ENCODE measurements at places on chromosomes 12 and 14.

DNA sequence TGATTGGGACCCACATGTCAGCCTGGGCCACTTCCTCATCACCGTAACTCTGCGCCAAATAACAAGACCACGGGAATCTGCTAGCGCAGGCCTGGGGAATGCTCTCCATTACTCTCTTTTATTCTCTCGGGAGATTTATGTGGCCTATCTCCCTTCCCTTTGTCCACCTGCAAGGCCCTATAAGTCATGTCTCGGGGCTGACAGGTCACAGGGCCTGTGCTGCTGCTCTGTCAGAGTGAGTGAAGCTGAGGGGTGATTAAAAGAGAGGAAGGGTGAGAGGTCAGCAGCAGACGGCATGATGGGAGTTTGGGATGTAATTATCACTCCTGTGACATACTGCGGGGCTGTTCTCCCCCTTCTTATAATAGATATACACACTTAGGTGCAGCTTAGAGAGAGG lies 26.2 kb upstream of the GPATCH2L start:
- DNase-seq: no peak

DNA sequence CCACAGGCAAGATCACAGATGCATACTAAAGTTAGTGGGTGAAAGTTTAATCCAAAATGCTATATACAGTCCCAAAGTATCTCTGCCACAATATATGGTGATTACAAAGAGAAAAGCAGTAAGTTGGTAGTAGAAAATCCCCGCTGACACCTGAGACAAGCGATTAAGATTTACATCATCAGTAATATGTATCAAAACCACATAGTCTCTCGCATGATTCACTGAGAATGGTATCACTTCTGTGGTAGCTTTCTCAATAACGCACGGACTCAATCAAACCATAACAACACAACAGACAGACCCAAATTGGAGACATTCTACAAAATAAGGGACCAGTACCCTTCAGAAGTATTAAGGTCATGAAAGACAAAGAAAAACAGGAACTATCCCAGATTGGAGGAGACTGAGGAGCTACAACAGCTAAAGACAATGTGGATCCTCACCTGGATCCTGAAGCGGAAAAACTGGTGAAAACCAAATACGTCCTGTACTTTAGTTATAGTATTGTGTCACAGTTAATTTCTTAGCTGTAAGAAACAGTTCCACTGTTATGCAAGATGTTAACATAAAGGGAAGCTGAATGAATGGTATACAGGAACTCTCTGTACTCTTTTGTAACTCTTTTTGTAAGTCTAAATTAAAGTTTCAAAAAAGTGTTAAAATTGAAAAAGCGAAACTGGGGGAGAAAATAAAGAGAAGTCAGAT lies 51.0 kb downstream of the SPTLC2 start:
- no peak for DNase-seq

DNA sequence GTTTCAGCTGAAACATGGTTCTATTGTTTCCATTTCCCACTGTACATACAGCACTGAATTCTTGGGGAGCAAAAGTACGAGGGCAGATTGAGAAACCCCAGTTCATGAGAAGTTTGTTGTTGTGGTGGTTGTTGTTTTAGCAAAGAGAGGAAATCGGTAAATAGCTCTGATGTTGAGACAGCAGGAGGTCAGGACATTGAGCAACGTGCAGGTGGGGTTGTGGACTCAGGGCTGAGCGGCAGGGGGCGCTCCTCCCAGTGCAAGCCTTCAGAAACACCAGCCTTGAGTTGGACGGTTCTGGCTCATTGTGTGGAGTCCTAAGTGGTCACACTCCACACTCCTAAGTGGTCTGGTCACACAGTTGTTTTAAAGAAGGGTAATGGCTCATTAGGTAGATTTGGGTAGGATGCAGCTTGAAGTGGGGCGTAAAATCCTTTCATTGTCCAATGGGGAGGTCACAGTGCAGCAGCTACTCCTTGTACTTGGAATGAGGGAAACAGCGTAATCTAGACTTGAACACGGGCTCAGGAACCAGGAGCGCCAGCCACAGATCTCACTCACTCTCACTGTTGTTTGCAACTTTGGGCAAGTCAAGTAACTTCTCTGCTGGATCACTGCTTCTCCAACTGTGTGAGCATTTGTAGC lies 14.5 kb upstream of the PWP1 start:
- peak; percentile 61 for DNase-seq

DNA sequence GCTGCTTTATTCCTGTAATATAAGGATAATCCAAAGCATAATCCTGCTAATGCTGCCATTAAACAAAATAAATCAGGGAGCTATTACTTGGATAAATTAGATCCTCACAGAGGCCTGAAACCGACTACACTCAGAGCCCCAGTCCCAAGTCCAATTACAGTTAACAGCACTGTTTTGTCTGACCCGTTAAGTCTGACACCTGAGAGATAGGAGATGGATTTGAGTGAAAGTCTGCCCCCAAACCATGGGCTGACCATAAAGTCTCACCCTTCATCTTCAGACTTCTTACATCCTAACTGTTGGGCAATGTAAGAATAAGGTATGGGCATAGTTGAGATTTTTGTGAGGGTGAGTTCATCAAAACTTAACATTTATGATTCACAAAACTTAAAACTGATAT lies 181.7 kb downstream of the PLCZ1 start:
- no peak for DNase-seq

- DNase-seq: no peak
Observed at GRCh38 chr14:102589761-102590290, 2.6 kb upstream of the RCOR1 start.

DNA sequence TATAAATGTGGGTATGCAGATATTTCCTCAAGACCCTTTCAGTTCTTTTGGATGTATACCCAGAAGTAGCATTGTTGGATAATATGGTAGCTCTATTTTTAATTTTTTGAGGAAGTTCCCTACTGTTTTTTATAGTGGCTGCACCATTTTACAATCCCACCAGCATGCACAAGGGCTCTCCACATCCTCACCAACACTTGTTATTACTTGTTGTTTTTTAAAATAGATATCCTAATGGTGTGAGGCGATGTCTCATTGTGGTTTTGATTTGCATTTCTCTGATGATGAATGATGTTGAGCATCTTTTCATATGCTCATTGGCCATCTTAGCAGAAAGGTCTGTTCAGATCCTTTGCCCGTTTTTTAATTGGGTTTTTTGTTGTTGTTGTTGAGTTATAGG lies 47.1 kb downstream of the DIP2B start:
- no peak for DNase-seq

DNA sequence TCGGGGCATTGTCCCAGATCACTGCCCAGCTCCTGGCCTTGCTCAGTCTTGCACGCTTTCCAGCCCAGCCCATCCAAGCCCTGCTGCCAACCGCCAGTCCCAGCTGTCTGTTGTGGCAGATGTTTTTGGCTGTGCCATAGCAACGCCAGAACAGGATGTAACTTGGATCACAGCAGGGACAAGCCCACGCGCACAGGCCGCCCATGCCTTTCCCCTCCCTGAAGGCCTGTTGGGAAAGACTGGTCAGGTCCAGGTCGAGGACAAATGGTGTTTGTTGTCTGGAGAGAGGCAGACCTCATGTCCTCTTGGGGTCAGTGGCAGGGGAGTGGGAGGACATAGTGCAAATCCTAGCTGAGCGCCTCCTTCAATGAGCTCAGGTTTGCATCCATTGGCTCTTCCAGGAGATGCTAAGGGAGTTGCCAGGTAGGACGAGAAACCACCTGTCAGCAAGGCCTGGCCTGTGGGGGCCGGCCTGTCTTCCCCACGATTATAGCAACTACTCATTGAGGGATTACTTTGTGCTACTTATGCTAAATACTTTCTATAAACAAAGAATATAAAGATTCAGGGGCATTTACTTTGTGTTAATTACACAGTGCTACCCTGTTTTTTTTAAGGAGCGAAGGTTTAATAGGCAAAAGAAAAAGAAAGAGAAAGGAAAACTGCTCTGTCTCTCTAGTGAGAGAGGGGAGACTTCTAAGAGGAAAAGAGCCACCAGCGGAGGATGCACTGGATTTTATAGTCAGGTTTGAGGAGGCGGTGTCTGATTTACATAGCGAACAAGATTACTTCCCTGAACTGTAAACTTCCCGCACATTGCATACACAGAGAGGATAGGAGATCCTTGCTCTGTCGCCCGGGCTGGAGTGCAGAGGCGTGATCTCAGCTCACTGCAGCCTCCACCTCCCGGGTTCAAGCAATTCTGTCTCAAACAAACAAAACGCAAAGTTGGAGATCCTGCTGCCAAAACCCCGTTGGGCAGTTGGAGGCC lies 42.8 kb upstream of the CORO1C start:
- no peak for DNase-seq

- no peak for DNase-seq
Observed at GRCh38 chr12:109307051-109307450, 2.0 kb downstream of the FOXN4 start.

- DNase-seq: no peak
Observed at GRCh38 chr12:19959353-19959752, 409.0 kb upstream of the PDE3A start.

GRCh38 chr12:110337912-110338710 lies 57.1 kb downstream of the ATP2A2 start:
- no peak for DNase-seq

- DNase-seq: no peak
Observed at GRCh38 chr12:11724888-11725311, 75.4 kb downstream of the ETV6 start.

- DNase-seq: no peak
Observed at GRCh38 chr12:28936711-28937110, 212.4 kb upstream of the FAR2 start.

DNA sequence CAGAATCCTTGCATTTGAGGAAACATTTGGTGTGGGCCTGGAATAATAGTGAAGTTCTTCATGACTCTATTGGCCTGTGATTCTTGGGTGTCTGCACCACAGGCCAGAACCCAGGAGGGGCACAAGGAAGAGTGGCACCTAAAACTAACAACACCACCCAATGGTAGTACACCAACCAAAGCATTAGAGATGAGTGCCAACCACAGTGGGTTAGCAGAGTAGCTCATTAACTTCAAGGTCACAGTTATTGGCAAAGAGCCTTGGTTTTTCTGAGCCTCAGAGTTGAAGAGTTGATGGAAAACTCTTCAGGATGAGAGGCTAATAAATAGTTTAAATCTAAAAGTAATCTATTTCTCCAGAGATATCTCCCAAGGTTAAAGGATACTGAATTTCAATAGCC lies 57.0 kb downstream of the HELB start:
- no peak for DNase-seq

GRCh38 chr14:45156067-45156466 lies 20.3 kb downstream of the FANCM start:
- peak; percentile 32 for DNase-seq

DNA sequence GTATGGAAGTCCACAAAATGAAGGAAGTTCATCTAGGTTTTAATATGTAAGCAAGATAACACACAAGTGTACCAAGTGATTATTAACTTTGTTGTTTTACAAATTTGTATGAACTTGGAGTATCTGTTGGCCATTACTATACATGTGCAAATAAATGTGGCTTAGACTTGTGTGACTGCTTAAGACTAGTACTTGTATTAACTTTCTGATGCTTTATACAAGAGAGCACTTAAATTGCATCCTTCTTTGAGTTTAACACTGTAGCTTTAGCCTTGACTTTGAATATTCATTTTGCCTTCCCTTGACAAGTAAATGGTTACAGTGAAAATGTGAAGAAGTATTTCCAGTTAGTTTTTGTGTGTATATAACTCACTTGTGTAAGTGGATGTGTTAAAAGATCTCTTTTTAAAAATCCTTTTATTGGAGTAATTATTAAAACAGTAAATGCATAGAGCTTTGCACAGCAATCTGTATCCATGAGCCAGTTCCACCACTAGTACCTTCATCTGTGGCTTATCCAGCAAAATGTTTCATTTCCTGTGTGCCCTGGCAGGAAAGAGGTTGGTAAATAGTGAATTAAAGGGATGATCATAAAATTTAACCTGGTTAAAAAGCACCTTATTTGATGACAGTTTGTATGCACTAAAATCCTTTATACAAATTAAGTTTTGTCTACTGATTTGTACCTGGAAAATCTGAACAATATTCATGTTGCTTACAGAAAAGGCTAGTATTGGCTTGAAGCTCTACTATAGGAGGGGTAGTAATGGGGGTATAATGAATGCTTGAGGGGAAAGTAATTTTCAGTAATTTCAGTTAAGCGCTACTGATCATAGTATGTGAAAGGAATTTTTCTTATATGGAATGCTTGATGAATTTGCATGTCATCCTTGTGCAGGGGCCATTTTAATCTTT lies 8.0 kb downstream of the PNN start:
- peak; percentile 8 for DNase-seq

DNA sequence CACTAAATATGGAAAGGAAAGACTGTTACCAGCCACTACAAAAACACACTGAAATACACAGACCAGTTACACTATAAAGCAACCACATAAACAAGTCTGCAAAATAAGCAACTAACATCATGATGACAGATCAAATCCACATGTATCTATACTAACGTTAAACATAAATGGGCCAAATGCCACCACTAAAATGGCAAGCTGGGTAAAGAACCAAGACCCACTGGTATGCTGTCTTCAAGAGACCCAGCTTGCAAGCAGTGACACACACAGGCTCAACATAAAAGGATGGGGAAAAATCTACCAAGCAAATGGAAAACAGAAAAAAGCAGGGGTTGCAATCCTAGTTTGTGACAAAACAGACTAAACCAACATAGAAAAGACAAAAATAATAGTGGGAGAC lies 260.9 kb upstream of the SSTR1 start:
- no peak for DNase-seq

GRCh38 chr14:74548881-74549280 lies 55.3 kb downstream of the ISCA2 start:
- no peak for DNase-seq

DNA sequence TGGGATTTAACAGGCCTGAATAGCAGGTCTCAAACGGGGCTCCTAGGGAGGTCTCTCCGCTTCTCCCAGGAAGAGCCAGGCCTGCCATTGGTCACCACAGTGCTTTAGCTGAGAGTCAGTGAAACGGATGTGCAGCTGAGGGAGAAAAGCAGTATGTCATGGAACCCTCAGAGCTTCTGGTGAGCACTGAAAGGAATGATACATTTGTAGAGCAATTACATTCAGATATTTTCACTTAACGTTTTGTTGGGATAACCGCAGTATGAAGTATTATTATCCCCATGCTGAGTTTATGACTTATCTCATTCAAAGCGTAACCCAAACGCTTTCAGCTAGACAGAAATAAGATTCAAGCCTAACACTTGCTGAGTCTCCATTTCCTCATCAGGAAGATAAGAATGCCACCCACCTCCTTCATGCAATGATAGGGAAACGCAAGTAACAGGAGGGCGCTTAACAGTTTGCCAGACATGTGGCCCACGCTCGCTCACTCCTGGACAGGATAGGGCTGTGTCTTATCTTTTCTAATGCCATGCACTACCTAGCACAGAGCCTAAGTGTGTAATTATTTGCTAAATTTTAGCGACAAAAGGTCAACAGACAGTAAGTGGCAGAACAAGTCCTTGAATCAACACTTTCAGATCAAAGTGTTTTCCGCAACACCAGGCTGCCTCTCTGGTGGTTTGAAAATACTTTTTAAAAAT lies 28.2 kb downstream of the DAD1 start:
- no peak for DNase-seq

GRCh38 chr14:60845523-60845922 lies 111.0 kb downstream of the MNAT1 start:
- no peak for DNase-seq

DNA sequence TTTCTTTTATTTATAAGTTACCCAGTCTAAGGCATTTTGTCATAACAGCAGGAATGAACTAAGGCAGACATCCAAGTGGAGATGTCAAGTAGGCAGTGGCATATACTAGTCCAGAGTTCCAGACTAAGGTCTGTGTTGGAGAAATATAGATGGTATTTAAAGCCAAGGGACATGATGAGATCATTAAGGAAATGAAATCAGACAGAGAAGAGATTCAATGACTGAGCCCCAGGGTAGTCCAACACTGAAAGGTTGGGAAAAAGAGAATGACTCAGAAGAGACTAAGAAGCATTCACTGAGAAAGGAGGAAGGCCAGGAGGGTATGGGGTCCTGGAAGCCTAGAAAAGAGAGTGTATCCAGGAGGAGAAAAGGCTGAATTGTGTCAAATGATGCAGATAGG lies 442.2 kb upstream of the CCDC196 start:
- DNase-seq: no peak
